ENCODE measurements at places on chromosomes 1 and 21.

DNA sequence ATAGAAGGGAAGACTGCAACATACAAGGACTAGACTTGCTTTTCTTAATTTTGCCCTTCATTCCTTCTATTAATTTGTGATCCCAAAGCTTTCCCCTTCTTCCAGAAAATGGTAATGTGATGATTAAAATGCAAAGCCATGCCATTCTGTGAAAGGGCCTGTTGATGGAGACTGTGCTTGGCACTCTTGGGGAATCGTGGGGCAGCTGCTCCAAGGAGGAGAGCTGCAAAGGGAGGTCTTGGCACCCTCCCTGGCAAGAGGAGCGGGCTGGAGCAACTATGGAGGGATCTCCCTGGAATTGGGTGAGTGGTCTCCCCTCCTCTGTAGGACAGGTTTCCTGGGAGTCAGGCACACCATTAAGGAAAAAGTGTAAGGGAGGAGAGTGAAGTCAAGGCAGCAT lies 16.6 kb downstream of the CACNA1S start:
- no peak overlapping the region for H3K4me3 ChIP-seq
- H3K4me1 ChIP-seq: no peaks in the 10 kb centered on the region
- DNase-seq: no peak
- H3K36me3 ChIP-seq: no peaks in the 10 kb centered on the region

GRCh38 chr1:15345705-15346345 lies 63.9 kb upstream of the EFHD2 start:
- H3K4me3 ChIP-seq: no peak overlapping the region
- no peaks in the 10 kb centered on the region for H3K27me3 ChIP-seq
- no peak for DNase-seq
- peaks cover 15% of the 10 kb centered on the region for H3K4me1 ChIP-seq
- no peaks in the 10 kb centered on the region for H3K36me3 ChIP-seq

- peaks cover 25% of the 10 kb centered on the region for H3K4me1 ChIP-seq
- no peaks in the 10 kb centered on the region for H3K36me3 ChIP-seq
- no peak overlapping the region for H3K27ac ChIP-seq
These were observed 124.3 kb downstream of the RERE start for GRCh38 chr1:8693107-8693506.

DNA sequence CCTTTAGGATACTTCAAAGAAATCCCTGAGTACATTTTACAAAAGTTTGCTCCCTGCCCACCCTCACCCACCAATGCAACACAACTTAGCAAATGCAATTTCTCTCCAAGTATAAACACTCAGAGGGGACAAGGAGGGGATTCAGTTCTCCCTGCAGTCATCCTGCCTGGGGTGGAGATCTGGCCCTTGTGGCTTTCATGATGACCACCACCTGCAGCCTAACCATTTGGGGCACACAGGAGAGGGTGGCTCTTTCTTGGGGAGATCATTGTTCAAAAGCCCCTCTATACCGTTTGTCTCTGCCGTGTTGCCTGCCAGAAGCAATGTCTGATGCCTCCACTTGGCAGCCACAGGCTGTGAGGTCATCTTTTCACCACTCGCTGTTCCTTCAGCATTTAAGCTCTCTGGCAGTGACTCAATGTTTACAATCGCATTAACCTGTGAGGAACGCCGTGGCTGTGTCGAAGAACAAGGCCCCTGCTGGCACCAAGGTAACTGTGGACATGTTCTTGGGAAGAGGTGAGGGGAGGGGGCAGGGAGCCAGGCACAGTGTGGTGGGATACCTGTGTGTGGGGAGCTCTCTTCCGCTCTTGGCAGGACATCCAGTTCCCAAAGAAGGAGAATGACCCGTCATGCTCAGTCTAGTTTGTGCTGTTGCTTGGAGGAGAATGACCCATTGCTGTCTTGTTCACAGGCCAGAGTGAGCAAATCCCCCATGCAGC lies 103.9 kb upstream of the DUSP10 start:
- DNase-seq: peak; percentile 69
- H3K27me3 ChIP-seq: no peaks in the 10 kb centered on the region
- H3K4me3 ChIP-seq: no peak overlapping the region
- H3K27ac ChIP-seq: no peak overlapping the region
- peaks cover 9% of the 10 kb centered on the region for H3K4me1 ChIP-seq

GRCh38 chr1:121417325-121417923 lies 232.6 kb downstream of the SRGAP2C start:
- H3K27ac ChIP-seq: no peak overlapping the region
- no peak for DNase-seq

GRCh38 chr1:201771466-201771865 lies 57.5 kb upstream of the IPO9 start:
- H3K27ac ChIP-seq: no peak overlapping the region
- no peaks in the 10 kb centered on the region for H3K4me1 ChIP-seq
- no peaks in the 10 kb centered on the region for H3K27me3 ChIP-seq
- no peak for DNase-seq

DNA sequence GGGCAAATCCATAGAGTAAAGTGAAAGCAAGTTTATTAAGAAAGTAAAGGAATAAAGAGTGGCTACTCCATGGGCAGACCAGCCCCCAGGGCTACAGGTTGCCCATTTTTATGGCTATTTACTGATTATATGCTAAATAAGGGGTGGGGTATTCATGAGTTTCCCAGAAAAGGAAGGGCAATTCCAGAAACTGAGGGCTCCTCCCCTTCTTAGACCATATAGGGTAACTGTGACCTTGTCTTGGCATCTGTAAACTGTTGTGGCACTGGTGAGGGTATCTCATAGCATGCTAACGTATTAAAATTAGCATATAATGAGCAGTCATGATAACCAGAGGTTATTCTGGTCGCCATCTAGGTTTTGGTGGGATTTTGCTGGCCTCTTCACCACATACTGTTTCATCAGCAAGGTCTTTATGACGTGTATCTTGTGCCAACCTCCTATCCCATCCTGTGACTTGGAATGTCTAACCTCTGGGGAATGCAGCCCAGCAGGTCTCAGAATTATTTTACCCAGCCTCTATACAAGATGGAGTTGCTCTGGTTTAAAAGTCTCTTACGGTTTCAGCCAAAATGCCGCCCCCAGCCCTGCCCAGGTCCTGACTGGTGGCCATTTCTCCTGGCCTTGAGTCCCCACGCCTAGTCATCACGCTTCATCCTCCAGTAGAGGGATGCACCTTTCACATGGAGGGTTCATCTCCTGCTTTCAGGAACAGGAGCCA lies 982 bp upstream of the TRIM17 start:
- DNase-seq: no peak
- H3K4me3 ChIP-seq: no peak overlapping the region
- no peaks in the 10 kb centered on the region for H3K36me3 ChIP-seq
- no peaks in the 10 kb centered on the region for H3K27me3 ChIP-seq
- H3K4me1 ChIP-seq: peaks cover 24% of the 10 kb centered on the region

DNA sequence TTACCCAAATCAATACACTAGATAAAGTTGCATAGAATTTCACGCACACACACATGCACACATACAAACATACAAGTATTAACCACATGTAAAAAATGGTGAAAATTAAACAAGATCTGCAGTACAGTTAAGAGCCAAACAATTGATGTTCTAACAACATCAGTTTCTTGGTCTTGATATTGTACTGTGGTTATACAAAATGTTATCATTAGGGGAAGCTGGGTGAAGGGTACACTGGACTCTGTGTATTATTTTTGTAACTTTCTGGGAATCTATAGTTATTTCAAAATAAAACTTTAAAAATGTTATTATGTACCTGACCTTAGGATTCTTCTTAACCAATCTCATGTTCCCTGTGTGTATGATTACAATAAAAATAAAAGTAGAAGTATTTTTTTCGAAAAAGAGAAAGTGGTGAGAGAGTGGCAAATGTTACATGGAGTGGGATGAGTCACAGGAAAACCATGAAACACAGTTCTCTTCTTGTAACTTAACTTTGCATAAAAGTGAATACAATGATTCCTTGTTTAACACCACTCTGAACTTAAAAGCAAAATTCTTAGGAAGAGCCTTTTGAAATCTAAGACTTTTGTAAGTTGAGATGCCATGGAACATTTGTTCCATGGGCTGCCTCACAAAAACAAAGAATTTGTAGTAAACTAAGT lies 101.6 kb upstream of the RUNX1 start:
- H3K36me3 ChIP-seq: no peaks in the 10 kb centered on the region
- H3K27ac ChIP-seq: no peak overlapping the region
- no peak overlapping the region for H3K4me3 ChIP-seq
- DNase-seq: no peak

- H3K4me3 ChIP-seq: no peak overlapping the region
- H3K27ac ChIP-seq: no peak overlapping the region
- H3K4me1 ChIP-seq: no peaks in the 10 kb centered on the region
- no peak for DNase-seq
These were observed 56.1 kb downstream of the EYA3 start for GRCh38 chr1:28032281-28032680.

GRCh38 chr1:11078631-11079030 lies 18.8 kb upstream of the SRM start:
- no peak overlapping the region for H3K27ac ChIP-seq
- DNase-seq: no peak
- H3K4me3 ChIP-seq: no peak overlapping the region
- H3K4me1 ChIP-seq: no peaks in the 10 kb centered on the region
- no peaks in the 10 kb centered on the region for H3K27me3 ChIP-seq

GRCh38 chr1:37599940-37600339 lies 4.2 kb upstream of the GNL2 start:
- no peak for DNase-seq
- no peak overlapping the region for H3K4me3 ChIP-seq
- H3K4me1 ChIP-seq: peaks cover 14% of the 10 kb centered on the region
- no peaks in the 10 kb centered on the region for H3K36me3 ChIP-seq

GRCh38 chr1:229161740-229162139 lies 109.2 kb upstream of the RAB4A start:
- no peak overlapping the region for H3K27ac ChIP-seq
- no peak for DNase-seq
- H3K27me3 ChIP-seq: no peaks in the 10 kb centered on the region
- no peaks in the 10 kb centered on the region for H3K36me3 ChIP-seq
- no peak overlapping the region for H3K4me3 ChIP-seq

GRCh38 chr1:164716992-164717703 lies 158.2 kb downstream of the PBX1 start:
- H3K27ac ChIP-seq: peak overlapping the region; percentile 27
- no peak overlapping the region for H3K4me3 ChIP-seq
- peaks cover 97% of the 10 kb centered on the region for H3K4me1 ChIP-seq
- no peaks in the 10 kb centered on the region for H3K36me3 ChIP-seq
- DNase-seq: no peak

GRCh38 chr1:88311907-88312306 lies 372.2 kb upstream of the PKN2 start:
- no peaks in the 10 kb centered on the region for H3K4me1 ChIP-seq
- H3K27me3 ChIP-seq: no peaks in the 10 kb centered on the region
- no peak for DNase-seq
- no peaks in the 10 kb centered on the region for H3K36me3 ChIP-seq

DNA sequence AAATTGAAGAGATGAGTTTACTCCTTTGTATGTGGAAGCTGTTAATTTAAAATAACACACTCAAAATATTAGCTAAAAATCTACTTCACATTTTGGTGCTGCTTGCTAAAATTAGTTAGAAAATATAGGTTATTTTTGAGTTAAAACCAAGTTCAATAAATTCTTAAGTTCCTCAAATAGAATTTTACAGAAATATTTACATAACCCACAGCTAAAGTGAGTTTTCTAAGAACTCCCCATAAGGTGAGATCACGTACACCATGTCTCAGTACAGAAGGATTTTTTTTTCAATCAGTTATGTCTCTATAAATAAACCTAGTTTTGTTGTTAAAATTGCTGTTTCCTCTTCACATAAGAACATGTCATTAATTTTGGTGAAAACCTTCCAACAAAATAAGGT lies 108.0 kb downstream of the SDCCAG8 start:
- no peaks in the 10 kb centered on the region for H3K4me1 ChIP-seq
- no peaks in the 10 kb centered on the region for H3K27me3 ChIP-seq
- H3K36me3 ChIP-seq: peaks cover 3% of the 10 kb centered on the region
- no peak overlapping the region for H3K27ac ChIP-seq

DNA sequence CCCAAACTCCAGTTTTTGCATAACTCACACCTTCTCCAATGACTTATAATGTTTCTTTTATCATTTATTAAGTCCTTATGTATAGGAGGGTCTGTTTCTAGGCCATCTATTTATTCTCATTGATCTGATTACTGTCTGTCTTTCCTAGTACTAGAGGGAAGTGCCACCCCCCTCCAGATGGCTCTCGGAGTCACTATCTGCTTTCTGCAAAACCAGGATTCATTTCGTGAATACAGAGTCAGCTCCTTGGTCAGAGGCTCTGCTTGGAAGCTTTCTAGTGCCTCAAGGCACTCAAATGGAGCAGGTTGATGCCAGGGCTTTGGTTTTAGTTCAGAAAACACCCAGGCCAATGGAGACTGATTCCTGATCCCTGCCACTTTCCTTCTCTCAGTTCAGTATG lies 102.3 kb upstream of the CD34 start:
- peaks cover 9% of the 10 kb centered on the region for H3K4me1 ChIP-seq
- H3K27me3 ChIP-seq: no peaks in the 10 kb centered on the region
- DNase-seq: no peak
- H3K27ac ChIP-seq: no peak overlapping the region
- no peaks in the 10 kb centered on the region for H3K36me3 ChIP-seq

GRCh38 chr1:82517586-82517985 lies 716.9 kb downstream of the ADGRL2 start:
- H3K4me1 ChIP-seq: no peaks in the 10 kb centered on the region
- no peak overlapping the region for H3K27ac ChIP-seq
- no peaks in the 10 kb centered on the region for H3K36me3 ChIP-seq
- peak; percentile 35 for DNase-seq
- H3K27me3 ChIP-seq: no peaks in the 10 kb centered on the region
- H3K4me3 ChIP-seq: no peak overlapping the region

DNA sequence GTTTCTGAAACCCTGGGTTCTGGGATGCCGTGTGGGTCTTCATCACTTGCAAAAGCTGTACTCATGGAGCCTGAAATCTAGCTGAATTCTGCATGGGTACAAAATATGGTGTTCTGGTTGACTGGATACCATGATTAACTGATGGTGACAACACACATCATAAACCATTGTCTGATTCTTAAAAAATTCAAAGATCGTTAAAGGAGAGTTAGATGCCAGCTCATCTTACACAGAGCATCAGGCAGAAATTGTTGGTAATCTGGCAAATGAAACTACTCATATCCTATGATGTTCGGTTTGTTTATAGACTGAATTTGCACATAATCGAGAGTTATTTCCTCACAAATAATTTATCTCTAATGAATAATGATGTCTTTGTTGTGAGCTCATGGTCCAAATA lies 218.1 kb upstream of the PKN2 start:
- no peak for DNase-seq
- H3K27me3 ChIP-seq: no peaks in the 10 kb centered on the region
- H3K36me3 ChIP-seq: no peaks in the 10 kb centered on the region
- no peak overlapping the region for H3K27ac ChIP-seq

GRCh38 chr1:202967684-202968281 lies 726 bp upstream of the CYB5R1 start:
- peak overlapping the region; percentile 44 for H3K4me3 ChIP-seq
- peaks cover 4% of the 10 kb centered on the region for H3K36me3 ChIP-seq
- H3K27ac ChIP-seq: peak overlapping the region; percentile 85
- no peak for DNase-seq
- peaks cover 33% of the 10 kb centered on the region for H3K4me1 ChIP-seq

DNA sequence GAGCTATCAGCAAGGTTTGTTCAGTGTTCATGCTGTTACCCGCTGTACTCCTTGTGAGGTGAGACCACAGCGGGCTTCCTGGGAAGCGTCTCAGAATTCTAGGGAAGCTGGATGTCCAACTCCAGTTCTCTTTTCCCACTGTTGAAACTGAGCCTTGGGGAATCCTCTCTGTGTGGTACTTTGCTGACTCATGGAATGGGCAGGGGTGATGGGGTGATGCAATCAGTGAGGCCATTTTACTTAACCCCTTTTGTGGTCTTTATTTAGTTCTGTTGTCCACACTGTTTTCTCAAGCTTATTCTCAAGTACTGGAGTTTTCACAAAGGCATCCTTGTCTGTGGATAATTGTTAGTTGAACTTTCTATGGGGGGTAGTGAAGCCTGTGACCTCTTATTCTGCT lies 42.6 kb downstream of the ACKR1 start:
- H3K4me1 ChIP-seq: no peaks in the 10 kb centered on the region
- no peak overlapping the region for H3K4me3 ChIP-seq
- H3K27me3 ChIP-seq: no peaks in the 10 kb centered on the region
- H3K27ac ChIP-seq: no peak overlapping the region

Measured in body of pancreas (tissue), 4 donors.